M059J (cell line): ENCODE measurements at places on chromosomes 4 and X.

DNA sequence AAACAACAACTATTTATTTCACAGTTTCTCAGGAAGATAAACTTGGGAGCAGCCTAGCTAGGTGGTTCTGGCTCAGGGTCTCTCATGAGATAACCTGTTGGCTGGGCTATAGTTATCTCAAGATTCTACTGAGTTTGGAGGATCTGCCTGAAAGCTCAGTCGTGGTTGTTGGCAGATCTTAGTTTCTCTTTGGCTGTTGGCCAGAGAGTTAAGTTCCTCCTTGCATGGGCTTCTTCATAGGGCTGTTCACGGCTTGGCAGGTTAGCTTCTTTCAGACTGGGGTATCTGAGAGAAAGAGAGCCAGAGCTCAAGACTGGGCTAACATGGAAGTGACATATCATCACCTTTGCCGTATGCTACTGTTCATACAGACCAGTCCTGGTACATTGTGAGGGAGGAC lies 28.7 kb downstream of the SEC24B start:
- DNase-seq: no peak

DNA sequence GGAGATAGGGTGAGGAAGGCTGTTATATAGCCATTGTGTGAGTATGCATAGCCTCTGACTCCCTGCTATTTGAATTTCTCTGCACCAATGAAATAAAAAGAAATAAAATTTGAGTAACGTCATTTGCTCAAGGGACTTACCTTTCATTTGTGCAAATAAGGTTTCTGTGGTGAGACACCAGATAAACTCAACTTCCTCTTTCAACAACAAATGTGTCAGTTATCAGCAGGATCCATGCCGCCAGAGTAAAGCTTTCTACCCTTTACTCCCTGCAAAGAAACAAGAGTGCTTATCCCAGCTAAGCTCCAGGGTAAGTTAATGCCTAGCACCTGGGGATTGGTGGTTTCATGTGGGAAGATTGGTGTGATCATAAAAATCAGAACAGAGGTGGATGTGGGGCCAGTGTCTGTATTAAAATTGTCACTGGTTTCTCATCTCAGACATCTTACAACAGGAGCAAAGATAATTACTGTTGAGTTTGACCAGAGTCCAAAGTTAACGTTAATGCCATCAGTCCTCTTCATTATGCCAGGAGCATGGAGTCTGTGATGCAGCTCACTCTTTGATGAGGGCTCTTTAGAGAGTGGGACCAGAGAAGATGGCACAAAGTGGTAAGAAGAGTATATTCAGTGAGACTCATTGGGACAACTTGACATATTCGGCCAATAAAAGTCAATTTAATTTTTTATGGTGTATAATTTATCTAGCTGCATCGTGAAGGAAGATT lies at the start of gene P2RY10:
P2RY10 (plus strand) TSS at position 206 of the 727 bp plus-strand sequence. CDS start 15,130 bp downstream, outside the sequence.
- DNase-seq: no peak

DNA sequence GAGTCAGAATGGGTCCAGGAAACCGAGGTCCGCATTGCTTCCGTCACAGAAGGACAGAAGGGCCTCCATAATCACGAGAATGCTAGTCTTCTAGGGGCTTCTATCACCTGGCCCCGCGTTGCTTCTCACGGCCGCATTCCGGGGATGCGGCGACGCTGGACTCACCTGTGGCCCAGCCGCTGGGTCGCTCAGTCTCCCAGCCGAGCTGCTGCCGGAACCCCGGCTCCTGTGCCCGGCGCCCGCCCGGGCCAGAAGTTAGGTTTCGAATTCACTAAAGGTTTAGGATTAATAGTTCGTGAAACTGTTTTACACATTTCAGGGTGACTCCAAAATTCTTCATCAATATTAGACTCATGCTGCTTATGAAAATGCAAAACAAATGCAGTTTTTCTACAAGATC lies 31.7 kb upstream of the TMSB15A start:
- no peak for DNase-seq

GRCh38 chrX:54288277-54288676 lies 69.6 kb downstream of the WNK3 start:
- DNase-seq: peak; percentile 13

- DNase-seq: peak; percentile 8
Measured at GRCh38 chr4:48557478-48557877, 67.4 kb downstream of the ZAR1 start.

GRCh38 chr4:87152310-87153041 lies 67.9 kb downstream of the KLHL8 start:
- DNase-seq: no peak

- DNase-seq: no peak
Measured at GRCh38 chrX:130082244-130083106, 27.8 kb downstream of the ELF4 start.

DNA sequence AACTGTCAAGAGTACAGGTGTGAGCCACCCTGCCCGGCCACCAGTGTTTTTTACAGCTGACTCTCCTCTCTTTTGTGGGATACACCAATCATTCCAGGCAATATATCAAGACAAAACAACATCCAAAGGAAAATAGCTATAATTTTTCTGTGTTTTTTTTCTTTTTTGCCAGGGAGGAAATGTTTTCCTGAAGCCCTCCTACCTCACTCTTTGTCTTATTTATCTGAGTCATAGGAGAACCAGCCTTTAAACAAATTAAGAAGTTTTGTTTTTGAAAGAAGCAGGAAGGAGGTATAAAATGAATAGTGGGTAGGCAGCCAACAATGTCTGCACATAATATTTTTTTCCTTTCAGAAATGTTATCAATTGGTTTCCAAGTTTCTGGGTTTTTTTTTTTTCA lies 493.9 kb downstream of the CCSER1 start:
- DNase-seq: no peak

GRCh38 chr4:6121276-6121850 lies 79.0 kb downstream of the JAKMIP1 start:
- DNase-seq: no peak

DNA sequence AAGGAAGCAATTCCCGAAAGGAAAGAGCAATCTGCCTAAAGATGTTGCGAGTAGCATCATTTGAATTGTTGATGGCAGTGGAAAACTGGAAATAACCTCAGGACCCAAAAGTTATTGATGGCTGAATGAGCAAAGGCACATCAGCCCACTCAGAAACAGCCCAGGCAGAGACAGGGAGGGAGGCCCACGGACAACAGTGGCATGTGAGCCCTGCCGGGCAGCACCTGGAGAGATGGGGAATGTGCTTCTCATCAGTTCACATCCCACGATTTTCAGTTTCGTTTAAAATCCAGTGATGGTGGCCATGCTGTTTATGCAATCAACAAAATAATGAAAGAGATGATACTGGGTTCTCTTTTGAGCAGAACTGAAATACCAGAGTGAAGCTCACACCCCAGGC lies 80.0 kb downstream of the JAKMIP1 start:
- no peak for DNase-seq

DNA sequence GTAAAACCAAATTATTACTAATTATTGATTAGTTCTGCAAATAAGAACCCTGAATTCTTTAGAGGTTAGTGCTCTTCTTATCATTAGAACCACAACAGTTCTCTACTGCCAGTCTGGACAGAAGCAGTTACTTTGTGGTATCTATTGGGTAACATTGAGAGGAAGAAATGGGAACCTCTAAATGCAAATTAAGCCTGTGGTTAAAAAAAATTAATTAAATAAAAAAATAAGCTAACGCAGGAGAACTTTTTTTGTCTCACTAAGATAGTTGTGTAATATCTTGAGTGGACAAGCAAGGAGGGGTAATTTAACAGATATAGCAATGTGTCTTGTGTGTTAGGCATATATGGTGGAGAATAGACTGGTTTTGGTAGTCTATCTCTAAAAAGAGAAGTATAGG lies 32.9 kb upstream of the TET2 start:
- no peak for DNase-seq

GRCh38 chr4:1136048-1136447 lies 22.7 kb upstream of the RNF212 start:
- DNase-seq: no peak
